Glomerular endothelial cell (primary cell): ENCODE measurements at places on chromosomes 12 and 14. TPM values are rescaled to one million over a fixed set of nuclear protein-coding genes. Genes with fewer than 3 reads are reported as not detected.
A peak's percentile ranks its signal among the peaks of the same experiment; 100 is the strongest.

GRCh38 chr14:81211844-81212243, 8.9 kb downstream of the GTF2A1 start:
- DNase-seq = no peak

- no peak for DNase-seq
Measured at GRCh38 chr12:49645146-49646039, 22.0 kb downstream of the PRPF40B start.

GRCh38 chr12:56775638-56776037, 12.5 kb downstream of the HSD17B6 start:
- no peak for DNase-seq

DNA sequence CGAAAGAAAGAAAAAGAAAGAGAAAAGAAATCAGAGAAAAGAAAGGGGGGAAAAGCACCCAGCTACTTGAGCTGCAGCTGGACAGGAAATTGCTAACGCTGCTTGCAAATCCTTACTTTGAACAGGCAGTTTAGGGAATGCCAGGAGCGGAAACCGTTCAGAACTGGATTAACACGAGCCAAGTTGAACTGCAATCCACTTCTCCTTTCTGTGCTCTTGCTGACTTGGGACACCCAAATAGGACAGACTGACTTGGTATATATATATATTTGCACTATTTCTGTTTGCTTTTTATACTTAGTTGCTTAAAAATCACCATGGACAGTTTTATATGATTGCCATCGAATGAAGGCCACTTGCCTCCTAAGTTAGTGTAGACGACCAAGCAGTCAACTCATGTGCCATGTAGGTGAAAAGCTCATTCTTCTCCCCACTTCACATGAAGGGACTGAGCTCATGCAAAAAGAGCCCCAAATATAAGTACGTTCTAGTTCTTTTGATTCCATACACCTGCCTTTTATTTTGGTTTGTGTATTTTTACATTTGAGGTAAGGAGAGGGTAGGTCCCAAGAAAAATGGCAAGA, 5.5 kb downstream of the DUSP6 start:
- DNase-seq = peak; percentile 97

DNA sequence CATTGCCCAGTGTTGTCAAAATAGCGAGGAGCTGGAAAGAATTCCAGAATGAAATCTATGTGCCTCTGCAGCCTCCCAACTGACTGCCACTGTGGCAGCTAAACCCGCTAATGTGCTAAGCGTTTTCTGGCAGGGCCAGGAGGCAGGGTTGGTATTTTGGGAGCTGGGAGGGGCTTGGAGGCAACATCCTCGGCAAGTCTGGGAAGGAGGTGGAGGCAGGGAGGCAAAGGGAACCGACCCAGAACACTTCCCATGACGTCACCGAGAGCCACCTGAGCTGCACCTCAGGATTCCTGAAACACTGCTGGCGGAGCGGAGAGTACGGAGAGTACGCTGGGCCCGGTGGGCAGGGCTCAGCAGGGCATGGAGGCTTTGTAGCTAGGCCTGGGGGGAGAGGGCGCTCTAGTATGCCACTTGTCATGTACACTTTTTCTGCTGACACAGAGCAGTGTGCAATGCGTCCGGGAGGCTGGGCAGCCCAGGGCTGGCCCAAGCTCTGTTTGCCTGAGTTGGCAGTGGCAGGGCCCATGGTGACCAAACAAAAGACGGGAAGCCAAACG, 81.5 kb downstream of the DPF3 start:
- no peak for DNase-seq

GRCh38 chr12:117985182-117985581, 16.4 kb upstream of the KSR2 start:
- no peak for DNase-seq

DNA sequence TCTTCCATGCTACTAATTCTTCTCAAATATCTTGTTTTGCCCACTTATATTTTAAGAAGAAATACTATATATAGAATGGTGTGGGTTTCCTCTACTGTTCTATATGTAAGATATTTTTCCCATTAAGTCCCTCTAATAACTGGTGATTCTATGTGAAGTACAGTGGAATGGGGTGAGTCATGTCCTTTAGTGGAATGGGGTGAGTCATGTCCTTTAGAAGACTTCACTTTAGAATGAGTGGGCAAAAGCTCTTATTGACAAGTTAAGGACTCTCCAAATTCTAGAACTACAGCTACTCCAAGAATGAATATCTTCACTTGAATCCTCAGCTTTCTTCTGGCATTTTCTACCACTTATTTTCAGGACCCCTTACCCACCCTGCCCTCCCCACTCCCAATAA, 349.9 kb downstream of the ETNK1 start:
- DNase-seq = peak; percentile 91

GRCh38 chr14:81235096-81235495, 14.3 kb upstream of the GTF2A1 start:
- no peak for DNase-seq

DNA sequence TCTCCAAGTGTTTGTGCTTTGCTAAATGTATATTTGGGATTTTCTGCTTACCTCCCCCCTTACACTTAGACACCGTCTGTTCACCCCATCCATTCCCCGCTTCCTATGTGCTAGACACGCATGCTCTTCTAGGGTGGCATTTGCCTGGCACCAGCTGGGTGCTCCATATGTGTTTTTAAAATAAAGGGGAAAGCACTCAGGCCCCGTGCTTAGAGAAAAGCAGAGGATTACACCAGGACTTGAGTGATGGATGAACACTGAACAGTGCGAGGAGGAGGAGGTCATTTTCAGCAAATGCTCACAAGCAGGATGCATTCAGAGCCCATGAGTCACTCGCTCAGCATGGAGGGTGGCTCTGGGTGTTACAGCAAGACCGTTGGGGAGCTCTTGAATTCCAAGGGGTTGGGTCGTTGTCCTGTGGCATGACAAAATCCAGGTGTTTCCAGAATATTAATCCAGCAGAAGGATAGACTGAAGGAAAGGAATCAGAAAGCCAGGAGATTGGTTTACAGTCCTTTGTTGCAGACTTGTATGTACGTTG, 2.9 kb upstream of the BDKRB1 start:
- no peak for DNase-seq

DNA sequence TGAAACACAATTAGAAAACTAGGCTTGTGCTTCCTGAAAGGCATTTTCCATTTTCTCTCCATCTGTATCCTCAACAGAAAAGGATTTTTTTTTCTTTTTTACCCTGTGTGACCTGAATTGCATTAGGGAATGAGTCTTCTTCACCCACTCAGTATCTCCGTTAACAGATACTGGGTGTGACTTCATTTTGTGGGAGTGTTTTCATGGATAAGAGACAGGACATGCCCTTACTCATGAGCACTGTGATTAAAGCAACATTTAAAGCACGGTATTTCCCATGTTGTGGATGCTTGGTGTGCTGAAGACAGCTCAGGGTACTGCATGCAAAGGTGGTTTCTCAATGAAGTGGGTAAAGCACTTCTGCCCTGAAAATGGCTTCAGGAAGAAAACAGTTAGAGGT, 1397.3 kb upstream of the TMEM132C start:
- DNase-seq = no peak

DNA sequence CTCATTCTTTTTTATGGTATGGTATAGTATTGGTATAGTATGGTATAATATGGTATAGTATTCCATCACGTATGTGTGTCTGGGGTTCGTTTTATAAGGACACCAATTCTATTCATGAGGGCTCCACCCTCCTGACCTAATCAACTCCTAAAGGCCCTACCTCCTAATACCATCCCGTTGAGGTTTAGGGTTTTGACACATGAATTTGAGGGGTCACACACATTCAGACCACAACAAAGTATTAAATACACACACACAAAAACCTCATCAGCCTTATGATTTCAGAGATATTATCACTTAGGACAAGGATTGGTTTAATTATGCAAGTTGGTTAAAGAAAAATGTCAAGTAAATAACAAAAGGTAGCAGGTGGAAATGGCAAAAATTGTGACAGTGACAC, 54.1 kb upstream of the CHST11 start:
- no peak for DNase-seq

GRCh38 chr14:21068521-21069387, 1.4 kb upstream of the ARHGEF40 start:
- no peak for DNase-seq

OR6C65 gene
- total RNA-seq = not detected in 2 replicates

SDR9C7 gene
- not detected in 2 replicates for total RNA-seq

RERGL gene
- total RNA-seq = 1.1 TPM in 1 of 2 replicates, not detected in the other

REP15 gene
- 2.0 and 3.3 TPM in 2 replicates for total RNA-seq

GPRC5A gene
- total RNA-seq = 14.9 and 18.7 TPM in 2 replicates

GLT1D1 gene
- not detected in 2 replicates for total RNA-seq
